Heart right ventricle (tissue), 16 donors: ENCODE measurements at places on chromosomes 12 and 14. TPM values are rescaled to one million over a fixed set of nuclear protein-coding genes. Genes with fewer than 3 reads are reported as not detected.
A peak's percentile ranks its signal among the peaks of the same experiment; 100 is the strongest.

DNA sequence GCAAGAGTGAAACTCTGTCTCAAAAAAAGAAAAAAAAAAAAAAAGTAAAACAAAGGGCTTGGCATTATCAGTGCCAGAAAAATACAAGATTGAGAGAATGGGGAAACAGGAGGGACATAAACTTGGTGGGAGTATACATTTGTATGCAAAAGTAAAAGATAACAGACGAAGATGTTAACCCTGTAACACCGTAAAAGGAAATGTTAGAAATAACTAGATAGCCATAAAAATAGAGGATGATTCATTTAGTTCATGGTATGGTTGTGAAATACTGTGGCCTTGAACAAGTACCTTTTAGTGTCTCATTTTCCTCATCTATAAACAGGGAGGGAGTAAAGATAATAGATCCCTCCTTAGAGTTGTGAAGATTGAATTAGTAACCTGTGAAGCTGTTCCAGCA is 33.3 kb downstream of the ATP2A2 start:
- no peak for DNase-seq

GRCh38 chr12:90199006-90199405 is 490.4 kb upstream of the ATP2B1 start:
- no peak for DNase-seq

DNA sequence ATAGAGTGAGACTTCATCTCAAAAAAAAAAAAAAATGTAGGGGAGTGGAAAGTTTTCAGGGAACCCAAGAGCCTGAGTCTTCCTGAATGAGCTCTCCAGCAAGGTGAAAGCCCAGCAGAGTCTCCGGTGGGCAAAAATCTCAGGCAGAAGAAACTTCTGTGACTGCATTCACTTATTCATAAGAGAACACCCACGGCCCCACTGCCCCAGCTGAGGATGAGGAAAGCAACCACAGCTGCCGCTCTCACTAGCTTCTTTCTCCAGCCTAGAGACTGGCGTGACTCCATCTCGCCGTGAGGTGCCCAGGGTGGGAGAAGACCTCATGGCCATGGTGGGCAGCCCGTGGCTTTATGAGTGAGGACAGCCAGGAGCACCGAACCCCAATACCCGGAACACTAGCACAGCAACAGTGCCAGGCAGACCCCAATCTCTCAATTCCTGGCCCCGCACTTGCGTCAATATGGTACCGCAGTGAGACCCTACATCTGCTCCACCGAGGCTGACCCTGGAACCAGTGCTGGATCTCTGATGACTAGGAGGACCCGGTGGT is 29.7 kb upstream of the DYNC1H1 start:
- no peak for DNase-seq

DNA sequence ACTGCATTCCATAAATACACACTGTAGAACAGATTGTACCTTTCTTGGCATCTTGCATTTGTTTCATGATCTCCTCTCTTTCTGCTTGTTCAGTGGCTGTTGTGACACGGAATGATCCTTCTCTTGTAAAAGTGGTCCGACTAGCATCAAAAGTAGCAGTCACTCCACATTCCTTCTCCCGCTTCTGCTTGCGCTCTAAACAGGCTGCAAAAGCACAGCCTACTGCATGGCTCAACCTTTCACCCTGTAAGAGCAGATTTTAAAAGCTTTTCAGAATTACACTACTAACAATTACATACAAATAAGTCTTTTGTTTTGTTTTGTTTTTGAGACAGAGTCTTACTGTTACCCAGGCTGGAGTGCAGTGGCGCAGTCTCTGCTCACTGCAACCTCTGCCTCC is 49.8 kb downstream of the PAPLN start:
- no peak for DNase-seq

- DNase-seq, result no peak
These were observed 23.7 kb downstream of the VTI1B start for GRCh38 chr14:67650694-67651093.

GRCh38 chr12:31874961-31875608 is 84.1 kb upstream of the RESF1 start:
- peak; percentile 69 for DNase-seq

DNA sequence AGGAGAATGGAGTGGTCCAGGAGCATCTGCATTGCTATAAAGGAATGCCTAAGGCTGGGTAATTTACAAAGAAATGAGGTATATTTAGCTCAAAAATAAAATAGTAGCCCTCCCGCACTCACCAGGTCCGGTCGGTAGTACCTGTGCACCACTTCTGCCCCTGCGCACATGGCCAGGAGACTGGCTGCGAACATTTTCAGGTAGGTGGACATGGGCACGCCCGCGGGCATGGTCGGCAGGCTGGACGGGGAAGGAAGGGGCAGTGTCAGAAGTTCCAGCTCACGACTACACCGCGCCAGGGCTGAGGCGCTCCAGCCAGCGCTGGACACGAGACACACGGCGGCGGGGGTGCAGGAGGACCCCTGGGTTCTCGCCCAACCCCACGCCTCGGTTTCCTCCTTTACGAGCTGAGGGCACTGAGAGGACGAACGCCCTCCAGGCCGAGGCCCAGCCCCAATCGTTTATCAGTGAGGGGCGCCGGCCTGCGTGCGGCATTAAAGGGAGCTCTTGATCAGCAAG is 9.1 kb upstream of the TDG start:
- no peak for DNase-seq

GRCh38 chr12:9104087-9104486 is 11.6 kb downstream of the A2M start:
- no peak for DNase-seq

DNA sequence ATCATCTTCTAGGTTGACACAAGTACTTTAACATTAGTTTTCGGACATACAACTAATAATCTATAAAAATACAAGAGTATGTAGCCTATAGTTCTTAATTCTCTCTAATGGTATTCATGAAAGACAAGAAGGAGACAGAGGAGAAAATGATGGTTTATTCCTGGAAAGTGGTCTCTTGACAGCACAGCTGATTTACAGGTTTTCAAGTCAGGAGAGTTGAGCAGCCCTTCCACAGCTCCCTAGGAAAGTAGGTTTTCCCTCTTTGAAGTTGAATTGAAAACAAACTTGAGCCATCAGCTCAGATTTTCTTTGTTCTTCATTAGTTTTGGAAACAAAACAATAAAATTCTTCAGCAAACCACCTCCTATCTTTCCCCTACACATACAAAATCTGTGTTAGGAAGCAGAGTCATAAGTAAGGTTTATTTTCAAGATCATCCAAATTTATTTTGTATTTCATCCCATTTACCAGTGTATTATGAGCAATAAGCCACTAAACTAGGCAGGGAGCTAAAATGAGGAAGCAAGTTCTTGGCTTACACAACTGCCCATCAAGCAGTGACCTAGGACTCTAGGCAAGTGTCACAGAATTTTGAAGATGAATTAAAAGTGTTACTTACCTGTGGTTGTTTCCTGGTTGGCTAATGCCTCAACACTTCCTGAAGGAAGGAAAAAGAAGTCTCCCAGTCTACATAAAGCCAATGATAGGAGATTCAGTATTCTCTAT is 357.0 kb downstream of the BCAT1 start:
- DNase-seq, result no peak

- DNase-seq, result no peak
These were observed 142.7 kb downstream of the TTLL5 start for GRCh38 chr14:75803765-75804164.

- DNase-seq, result no peak
These were observed 5.3 kb upstream of the UBC start for GRCh38 chr12:124919521-124920352.

- DNase-seq, result no peak
These were observed 3.2 kb upstream of the HDAC7 start for GRCh38 chr12:47822863-47823262.

GRCh38 chr14:73591690-73592449 is at the start of gene ACOT4:
Gene ACOT4 (plus strand): TSS chr14:73591873. CDS start chr14:73591960, 87 bp downstream.
- no peak for DNase-seq

- peak; percentile 73 for DNase-seq
These were observed at the start of gene EEF1AKMT3 for GRCh38 chr12:57772429-57773322. Gene EEF1AKMT3 (plus strand): TSS chr12:57772614. CDS start chr12:57772725, 111 bp downstream.

MYBPC1 gene
- total RNA-seq, result 0.93 TPM

NDRG2 gene
- 343 TPM for total RNA-seq

FGF6 gene
- not detected for total RNA-seq

TPPP2 gene
- total RNA-seq, result 1.2 TPM

TSHR gene
- total RNA-seq, result not detected
